ENCODE measurements at places on chromosomes 3 and 15. TPM values are rescaled to one million over a fixed set of nuclear protein-coding genes. Genes with fewer than 3 reads are reported as not detected.

GRCh38 chr3:11137627-11137959 lies 16.7 kb upstream of the HRH1 start:
- no peak for DNase-seq

The HCLS1 gene
- total RNA-seq, result 0.40 TPM

DNA sequence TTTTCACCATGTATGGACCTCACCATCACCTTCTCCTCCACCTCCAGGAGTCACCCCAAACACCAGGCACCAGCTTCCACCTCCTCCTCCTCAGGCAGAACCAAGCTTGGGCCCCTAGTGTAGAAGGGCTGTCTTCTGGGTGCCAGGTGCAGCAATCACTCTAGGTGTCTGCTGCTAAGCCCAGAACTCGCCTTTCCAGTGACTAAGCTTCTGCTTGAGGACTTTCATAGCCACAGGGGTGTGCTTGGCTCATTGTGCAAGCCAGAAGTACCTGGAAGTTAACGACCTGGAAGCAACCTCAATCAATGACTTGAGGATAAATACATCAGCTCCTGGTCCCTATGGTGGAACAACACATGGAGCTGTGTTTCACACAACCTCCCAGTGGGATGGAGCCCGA lies 49.8 kb upstream of the PXYLP1 start:
- no peak for DNase-seq

DNA sequence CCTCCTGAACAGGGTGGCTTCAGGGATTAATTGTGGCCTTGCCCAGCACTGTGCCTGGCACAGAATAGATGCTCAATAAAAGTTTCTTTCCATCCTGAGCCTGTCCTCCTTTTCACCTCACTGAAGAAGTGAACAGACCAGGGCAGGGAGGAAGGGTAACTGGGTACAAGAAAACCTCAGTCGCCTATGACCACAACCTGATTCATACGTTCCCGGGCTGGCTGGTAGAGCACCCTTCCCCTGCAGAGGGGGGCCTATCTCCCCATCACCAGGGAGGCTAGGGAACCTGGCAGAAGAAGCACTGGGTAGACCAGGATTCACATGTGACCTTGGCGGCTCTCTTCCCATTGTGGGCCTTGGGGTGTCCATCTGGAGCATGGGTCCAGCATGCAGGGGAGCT lies 27.8 kb upstream of the CACNA2D2 start:
- no peak for DNase-seq

GRCh38 chr15:98347001-98347400 lies 301.3 kb upstream of the IGF1R start:
- DNase-seq, result no peak
